Regular cardiac myocyte (primary cell): ENCODE measurements at places on chromosomes 4 and X. TPM values are rescaled to one million over a fixed set of nuclear protein-coding genes. Genes with fewer than 3 reads are reported as not detected.

The BEX5 gene
- 0.28 TPM in 1 of 2 replicates, not detected in the other for total RNA-seq

The TRAM1L1 gene
- total RNA-seq: 3.3 and 3.9 TPM in 2 replicates

The CFI gene
- 2.5 and 12.4 TPM in 2 replicates for total RNA-seq

The FOXO4 gene
- 2.7 and 6.8 TPM in 2 replicates for total RNA-seq

The IL9R gene
- under 0.01 and 0.19 TPM in 2 replicates for total RNA-seq

The DCHS2 gene
- under 0.01 TPM in 1 of 2 replicates, not detected in the other for total RNA-seq

The AMTN gene
- total RNA-seq: not detected in 2 replicates

The MXD4 gene
- 42.0 and 57.5 TPM in 2 replicates for total RNA-seq

The SMIM20 gene
- 25.1 and 28.2 TPM in 2 replicates for total RNA-seq

The KLB gene
- under 0.01 TPM in 1 of 2 replicates, not detected in the other for total RNA-seq

The PHEX gene
- total RNA-seq: under 0.01 TPM in 2 replicates

The GAGE13 gene
- not detected in 2 replicates for total RNA-seq
